ENCODE measurements at places on chromosomes 2 and 18. TPM values are rescaled to one million over a fixed set of nuclear protein-coding genes. Genes with fewer than 3 reads are reported as not detected.

DNA sequence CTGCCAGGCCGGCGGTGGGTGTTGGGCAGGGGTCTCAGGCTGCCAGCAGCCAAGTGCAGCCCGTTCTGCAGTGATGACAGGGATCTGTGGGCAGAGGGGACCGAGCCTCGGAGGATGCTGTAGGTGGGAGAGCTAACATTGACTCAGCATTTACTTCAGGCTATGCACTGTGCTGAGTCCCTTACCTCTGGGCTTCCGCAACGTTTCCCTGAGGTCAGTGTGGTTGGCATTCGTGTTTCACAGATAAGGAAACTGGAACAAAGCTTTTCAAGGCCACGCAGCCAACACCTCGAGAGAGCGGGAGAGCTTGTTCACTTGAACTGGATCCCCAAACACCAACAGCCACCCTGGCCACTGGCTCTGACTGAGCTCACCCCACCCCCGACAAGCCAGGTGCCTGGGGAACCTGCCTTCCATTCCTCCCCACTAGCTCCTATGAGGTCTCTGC lies 839 bp upstream of the GPR148 start:
- no peaks in the 10 kb centered on the region for H3K27me3 ChIP-seq
- no peak overlapping the region for H3K4me3 ChIP-seq
- no peaks in the 10 kb centered on the region for H3K4me1 ChIP-seq
- no peak for DNase-seq
- H3K36me3 ChIP-seq, result no peaks in the 10 kb centered on the region

DNA sequence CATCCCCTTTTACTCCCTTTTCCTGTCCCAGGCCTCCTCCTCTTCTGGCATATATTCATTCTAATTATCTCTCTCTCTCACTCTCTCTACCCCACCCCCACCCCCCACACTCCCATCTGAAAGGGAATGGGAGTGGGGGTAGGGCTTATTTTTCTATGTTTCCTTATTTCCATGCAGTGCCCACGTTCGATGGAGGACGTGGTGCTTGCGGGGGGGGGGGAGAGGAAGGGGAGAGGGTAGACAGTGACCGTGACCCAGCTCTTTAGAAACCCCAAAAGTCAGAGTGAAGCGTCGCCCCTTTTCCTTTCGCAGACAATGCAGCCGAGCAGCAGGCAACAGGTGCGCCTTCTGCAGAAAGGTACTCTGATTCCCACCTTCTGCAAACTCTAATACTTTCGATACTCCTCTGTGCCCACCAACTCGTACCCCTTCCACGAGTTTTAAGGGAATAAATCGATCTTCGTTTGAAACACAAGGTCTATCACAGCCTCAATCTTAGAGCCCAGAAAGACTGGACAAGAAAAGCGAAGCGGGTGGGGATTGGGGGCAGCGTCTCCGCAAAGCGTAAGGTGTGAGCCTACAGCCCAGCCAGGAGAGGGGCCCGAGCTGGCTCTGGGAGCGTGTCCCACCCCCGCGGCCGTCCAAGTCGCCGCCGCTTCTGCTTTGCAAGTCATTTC lies 891 bp upstream of the NR4A2 start:
- H3K36me3 ChIP-seq, result peaks cover 11% of the 10 kb centered on the region
- peak overlapping the region; percentile 93 for H3K27ac ChIP-seq
- H3K4me3 ChIP-seq, result peak overlapping the region; percentile 88
- H3K4me1 ChIP-seq, result no peaks in the 10 kb centered on the region
- DNase-seq, result no peak

DNA sequence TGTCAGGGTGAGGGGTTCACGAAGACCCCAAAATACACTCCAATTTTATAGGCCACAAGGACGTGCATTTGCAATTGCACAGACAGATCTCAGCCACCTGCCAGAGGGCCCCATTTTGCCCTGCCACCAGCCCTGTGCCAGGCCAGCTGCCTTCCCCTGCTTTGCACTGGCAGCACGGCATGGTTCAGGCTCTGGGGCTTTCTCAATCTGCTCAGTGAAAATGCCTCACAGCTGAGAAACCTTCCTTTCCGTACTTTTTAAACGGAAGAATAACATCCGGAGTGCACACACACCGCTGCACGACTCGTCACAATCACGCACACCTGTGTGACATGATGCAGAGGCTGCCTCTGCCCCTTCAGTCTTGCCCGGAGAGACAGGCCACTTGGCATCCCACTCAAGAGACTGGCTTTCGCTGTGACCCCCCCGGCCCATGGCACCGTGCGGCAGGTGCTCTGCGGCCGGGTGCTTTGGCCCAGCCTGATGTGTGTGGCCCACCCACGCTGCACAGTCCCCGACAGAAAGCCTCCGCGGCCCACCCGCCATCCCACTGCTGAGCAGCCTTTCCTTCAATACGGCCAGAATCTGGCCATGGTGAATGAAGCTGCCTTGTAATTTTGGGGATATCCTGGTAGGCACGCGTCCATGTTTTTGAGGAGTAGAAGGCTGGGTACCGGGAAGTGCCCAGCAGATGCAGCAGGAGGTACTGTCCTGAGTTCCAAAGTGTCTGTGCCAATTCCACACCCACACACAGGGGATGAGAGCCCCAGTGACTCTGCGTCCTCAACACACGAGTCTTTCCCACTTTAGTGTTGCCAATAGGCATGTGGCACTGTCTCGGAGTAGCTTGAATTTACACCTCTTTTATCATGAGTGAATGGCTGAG lies 88.8 kb downstream of the USP40 start:
- no peak overlapping the region for H3K4me3 ChIP-seq
- peaks cover 45% of the 10 kb centered on the region for H3K36me3 ChIP-seq

- no peak overlapping the region for H3K4me3 ChIP-seq
- no peaks in the 10 kb centered on the region for H3K4me1 ChIP-seq
- no peak for DNase-seq
- H3K27ac ChIP-seq, result no peak overlapping the region
- H3K36me3 ChIP-seq, result no peaks in the 10 kb centered on the region
- no peaks in the 10 kb centered on the region for H3K27me3 ChIP-seq
Measured at GRCh38 chr2:162509288-162509968, 165.5 kb downstream of the GCA start.

SGPP2 gene
- total RNA-seq, result not detected

DNA sequence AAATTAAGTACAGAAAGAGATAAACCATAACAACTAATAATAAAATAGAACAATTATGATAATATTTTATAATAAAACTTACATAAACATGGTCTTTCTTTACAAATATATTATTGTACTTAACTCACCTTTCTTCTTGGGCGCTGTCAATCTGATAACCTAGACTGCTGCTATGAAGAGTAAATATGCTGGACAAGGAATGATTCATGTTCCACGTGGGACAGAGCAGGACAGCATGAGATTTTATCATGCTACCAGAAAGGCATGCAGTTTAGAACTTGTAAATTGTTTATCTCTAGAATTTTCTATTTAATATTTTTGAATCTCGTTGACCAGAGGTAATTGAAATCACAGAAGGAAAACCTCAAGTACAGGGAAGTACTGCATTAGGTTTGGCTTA lies 210.7 kb downstream of the ANKRD30B start:
- DNase-seq, result no peak
- no peaks in the 10 kb centered on the region for H3K36me3 ChIP-seq
- H3K27me3 ChIP-seq, result no peaks in the 10 kb centered on the region
- no peak overlapping the region for H3K27ac ChIP-seq
- no peak overlapping the region for H3K4me3 ChIP-seq

MDH1B gene
- total RNA-seq, result 0.54 TPM

DNA sequence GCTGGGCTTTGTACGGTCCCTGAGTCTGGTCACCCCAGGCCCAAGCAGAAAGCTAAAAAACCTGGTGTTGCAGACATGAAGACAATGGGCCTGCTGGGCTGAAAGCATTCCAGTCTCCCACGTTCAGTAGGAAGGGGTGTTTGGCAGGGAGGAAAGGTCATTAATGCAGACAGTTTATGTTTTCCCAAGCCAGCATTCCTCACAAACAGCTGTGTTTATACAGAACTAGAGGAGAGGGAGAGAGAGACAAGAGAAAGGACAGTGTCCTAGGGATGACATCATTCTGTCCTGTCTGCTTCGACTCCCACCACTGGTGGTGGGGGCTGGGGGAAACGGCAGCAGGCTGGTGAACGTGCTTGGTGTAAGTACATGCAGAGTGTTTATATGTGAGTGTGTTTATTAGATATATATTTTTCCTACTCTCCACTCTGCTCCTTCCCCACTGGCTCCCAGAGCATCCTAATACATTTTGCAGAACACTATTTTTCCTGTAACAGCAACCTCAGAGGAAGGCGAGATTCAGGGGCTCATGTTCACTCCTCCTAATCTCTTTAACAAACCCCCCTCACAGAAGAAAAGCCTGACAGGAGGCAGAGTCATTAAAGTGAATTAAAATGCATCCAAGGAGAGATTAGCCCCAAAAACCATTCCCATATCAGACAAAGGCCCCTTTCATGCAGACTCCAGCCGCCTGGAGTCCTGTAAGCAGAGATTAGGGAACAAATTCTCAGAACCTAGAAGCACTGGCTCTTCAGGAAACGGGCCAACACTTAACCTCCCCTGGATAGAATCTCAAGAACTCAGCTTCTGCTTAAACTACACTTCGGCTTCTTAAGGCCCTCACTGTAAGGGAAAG lies 380.4 kb downstream of the TNS1 start:
- no peaks in the 10 kb centered on the region for H3K27me3 ChIP-seq
- peaks cover 27% of the 10 kb centered on the region for H3K4me1 ChIP-seq
- DNase-seq, result peak; percentile 98
- H3K4me3 ChIP-seq, result no peak overlapping the region
- no peaks in the 10 kb centered on the region for H3K36me3 ChIP-seq

GRCh38 chr2:190979906-190980629 lies 33.9 kb downstream of the STAT1 start:
- no peaks in the 10 kb centered on the region for H3K27me3 ChIP-seq
- peaks cover 5% of the 10 kb centered on the region for H3K4me1 ChIP-seq
- H3K27ac ChIP-seq, result peak overlapping the region; percentile 0

BOK gene
- 13.3 TPM for total RNA-seq

MAP3K19 gene
- not detected for total RNA-seq

LRRC30 gene
- not detected for total RNA-seq

GRCh38 chr2:23588508-23589201 lies 203.7 kb downstream of the KLHL29 start:
- H3K36me3 ChIP-seq, result no peaks in the 10 kb centered on the region
- no peak overlapping the region for H3K27ac ChIP-seq
- peaks cover 4% of the 10 kb centered on the region for H3K4me1 ChIP-seq

LYG2 gene
- total RNA-seq, result not detected

DNA sequence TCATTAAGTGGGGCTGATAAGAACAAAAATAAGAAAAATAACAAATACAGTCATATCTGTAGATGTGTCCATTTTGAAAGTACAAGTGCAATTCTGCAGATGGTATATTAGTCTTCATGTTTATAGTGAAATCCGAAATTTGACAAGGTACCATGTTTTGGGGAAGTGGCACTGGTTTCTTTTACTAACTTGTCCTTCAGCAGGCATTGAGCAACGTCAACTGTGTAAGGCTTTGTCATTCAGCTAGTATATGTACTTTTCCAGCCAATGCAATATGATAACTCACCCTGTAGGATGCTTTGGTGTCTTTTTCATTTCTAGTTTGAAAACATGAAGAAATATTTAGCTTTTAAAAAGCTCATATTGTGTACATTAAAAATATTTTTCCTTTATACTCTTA lies 139.9 kb downstream of the MCFD2 start:
- H3K4me1 ChIP-seq, result peaks cover 19% of the 10 kb centered on the region
- H3K27ac ChIP-seq, result no peak overlapping the region
- H3K36me3 ChIP-seq, result no peaks in the 10 kb centered on the region
- DNase-seq, result no peak
- H3K27me3 ChIP-seq, result no peaks in the 10 kb centered on the region

Measured in IMR-90 (cell line).